ENCODE measurements at places on chromosomes 5 and 9.
A peak's percentile ranks its signal among the peaks of the same experiment; 100 is the strongest.

DNA sequence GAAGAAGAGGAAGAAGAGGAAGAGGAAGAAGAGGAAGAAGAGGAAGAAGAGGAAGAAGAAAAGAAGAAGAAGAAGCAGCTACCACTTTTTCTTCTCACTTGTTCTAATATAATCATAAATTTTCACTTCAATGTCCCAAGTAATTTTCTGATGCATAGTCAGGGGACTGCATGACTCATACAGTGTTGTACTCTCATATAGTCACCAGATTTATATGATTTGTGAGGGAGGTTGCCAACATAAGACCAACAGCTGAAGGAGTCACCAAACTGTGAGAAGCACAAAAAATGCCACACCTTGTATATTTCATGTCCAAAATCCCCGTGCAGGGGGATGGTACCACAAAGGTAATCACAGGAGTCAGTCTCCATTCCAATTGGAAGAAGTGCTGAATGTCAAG, 32.7 kb upstream of the DMRTA1 start:
- no peak for DNase-seq

DNA sequence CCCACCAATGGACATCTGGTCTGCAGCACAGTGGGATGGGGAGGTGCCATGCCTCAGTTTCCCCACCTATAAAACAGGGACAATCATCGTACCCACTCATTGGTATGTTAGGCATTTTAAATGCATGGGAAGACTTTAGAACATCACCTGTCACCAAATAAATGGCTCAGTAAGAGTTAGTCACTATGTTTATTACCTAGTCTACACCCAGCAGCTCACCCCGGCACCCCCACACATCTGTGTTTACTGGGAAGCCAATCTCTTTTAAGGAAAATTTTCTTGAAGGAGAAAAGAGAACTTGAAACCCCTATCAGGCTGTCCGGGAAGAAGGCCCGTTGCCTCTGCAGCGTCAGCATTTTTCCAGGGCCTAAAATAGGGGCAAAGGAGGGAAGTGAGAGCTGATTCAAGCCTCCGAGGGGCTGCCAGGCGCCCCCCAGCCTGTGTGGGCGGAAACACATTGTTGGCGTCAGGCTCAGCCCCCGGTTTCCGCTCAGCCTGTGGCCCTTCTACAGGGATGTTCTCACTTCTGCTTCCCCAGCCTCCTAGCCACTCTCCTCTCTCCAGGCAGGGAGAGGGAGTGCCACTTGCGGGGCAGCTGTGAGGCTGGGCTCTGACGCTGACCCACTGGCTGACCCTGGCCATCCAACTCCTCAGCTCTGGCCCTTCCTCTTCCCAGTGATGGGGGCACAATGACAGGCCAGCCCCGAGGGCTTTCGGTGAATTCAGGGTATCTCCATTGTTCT, 4.6 kb downstream of the CSF1R start:
- peak; percentile 70 for DNase-seq

DNA sequence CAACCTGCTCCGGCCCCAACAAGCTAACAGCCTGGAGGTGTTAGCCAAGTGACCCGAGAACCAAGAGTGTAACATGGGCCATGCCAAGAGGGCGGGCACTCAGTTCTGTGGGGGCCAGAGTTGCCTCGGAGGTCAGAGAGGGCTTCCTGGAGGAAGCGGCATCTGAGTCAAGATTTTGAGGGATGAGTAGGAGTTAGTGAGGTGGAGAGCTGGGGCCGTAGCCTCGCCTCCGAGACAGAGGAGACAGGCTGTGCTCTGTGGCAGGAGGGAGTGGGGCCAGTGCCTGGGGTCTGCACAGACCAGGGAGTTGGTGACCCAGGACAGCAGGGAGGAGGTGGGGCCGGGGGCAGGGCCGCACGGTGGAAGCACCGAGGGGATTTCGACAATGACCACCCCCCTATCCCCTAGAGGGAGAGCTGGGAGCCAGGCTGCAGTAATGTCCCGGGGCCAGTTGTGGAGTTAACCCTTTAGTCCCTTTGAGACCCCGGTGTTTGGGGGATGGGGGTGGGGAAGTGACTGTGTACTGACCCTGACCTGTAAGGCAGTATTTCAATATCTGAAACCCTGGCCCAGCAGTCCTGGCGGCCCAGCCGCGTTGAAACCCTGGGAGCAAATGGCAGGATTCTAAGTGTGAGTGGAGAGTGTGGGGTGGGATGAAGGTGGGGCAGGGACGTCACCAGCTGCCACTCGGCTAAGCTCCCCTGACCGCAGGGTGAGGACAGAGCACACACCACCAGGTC, 148.7 kb upstream of the COL5A1 start:
- no peak for DNase-seq

- no peak for DNase-seq
Observed at GRCh38 chr9:14080959-14081542, 232.9 kb downstream of the NFIB start.
